ENCODE measurements at places on chromosomes 13 and 19.

GRCh38 chr13:113902481-113902880 lies 38.6 kb upstream of the GAS6 start:
- no peak for DNase-seq

DNA sequence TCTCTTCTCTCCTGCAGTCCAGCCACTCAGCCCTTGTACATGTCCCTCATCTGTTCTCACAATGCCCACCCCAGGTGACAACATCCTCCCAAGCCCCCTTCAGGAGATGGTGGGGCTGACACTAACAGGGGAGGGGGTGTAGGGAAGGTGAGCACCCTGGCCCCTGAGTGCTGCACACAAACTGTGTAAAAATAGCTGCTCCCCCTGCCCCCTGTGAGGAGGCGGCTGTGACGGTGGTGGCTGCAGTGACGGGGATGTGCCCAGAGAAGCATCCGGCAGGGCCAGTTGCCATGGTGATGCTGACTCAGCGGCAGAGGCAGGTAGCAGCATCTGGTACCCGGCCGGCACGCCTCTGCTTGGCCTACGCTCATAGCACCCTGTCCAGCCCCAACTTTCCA lies 13.0 kb upstream of the JUND start:
- DNase-seq = no peak

GRCh38 chr19:11624069-11624463 lies 26.8 kb downstream of the ZNF627 start:
- no peak for DNase-seq

DNA sequence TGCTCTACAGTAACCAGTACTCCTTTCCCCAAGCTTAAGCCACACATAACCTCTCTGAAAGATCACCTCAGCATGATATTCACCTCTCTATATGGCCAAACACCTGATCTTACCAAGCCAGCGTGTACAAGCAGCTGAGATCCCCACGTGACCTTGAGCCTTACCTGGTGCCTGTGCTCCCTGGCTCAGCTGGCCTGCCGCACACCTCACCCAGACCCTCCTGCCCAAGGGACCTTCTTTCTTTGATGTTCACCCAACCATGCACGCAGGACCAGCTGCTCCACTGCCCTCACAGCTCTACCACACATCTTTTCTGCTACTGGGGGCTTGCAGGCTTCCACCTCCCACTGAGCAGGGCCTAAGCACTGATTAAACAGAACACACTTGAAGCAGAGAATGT lies 9.0 kb downstream of the DHRS12 start:
- DNase-seq = no peak

- no peak for DNase-seq
These were observed 81.2 kb upstream of the WASF3 start for GRCh38 chr13:26476111-26476781.

- no peak for DNase-seq
These were observed 34.4 kb upstream of the ABCC4 start for GRCh38 chr13:95335667-95336066.

GRCh38 chr13:50810998-50811397 lies 32.5 kb downstream of the DLEU7 start:
- no peak for DNase-seq

GRCh38 chr13:94620286-94620896 lies 18.7 kb downstream of the GPR180 start:
- no peak for DNase-seq

- no peak for DNase-seq
These were observed 21.9 kb downstream of the KCTD12 start for GRCh38 chr13:76864259-76864658.

- no peak for DNase-seq
These were observed 155.3 kb upstream of the LSM14A start for GRCh38 chr19:34017024-34017423.

DNA sequence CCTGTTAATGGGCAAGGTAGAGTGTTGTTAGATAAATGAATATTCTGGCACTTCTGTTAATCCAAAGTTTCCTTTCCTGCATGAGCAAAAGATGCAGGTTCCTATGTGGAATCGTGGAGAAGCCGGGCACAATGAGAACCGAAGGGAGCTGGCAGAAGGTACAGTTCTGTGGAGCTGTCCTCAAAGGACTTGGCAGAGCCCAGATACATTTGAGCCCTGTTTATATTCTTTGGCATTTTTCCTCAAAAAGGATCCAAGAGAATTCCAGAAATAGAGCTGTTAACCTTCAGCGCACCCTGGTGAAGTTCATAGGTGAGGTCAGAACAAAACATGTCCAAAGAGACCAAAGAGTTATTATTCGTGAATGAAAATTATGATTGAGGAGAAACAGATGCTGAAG lies 4.0 kb upstream of the DLEU7 start:
- no peak for DNase-seq

DNA sequence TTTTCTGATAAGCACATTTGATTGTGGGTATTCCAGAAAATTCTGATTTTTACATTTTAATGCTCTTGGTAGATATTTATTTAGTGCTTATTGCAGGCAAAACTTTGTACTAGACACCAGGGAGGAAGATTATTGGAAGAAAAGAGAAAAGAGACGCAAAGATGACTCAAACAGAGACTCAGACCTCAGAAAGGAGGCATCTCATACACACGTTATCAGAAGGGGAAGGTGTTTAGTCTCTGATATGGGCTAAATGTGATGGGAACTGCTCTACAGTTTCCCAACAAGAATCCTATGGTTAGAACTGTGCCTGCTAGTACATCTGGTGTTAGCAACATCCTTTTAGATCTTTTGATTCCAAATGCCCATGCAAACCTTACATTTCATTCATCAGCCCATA lies 245.6 kb downstream of the KLF5 start:
- DNase-seq = no peak

GRCh38 chr13:108915634-108916512 lies 286.5 kb downstream of the MYO16 start:
- DNase-seq = no peak

GRCh38 chr19:46284635-46285034 lies 12.2 kb upstream of the HIF3A start:
- DNase-seq = no peak

GRCh38 chr13:93847162-93847561 lies 620.6 kb downstream of the GPC6 start:
- no peak for DNase-seq

GRCh38 chr13:101502618-101503017 lies 50.1 kb downstream of the ITGBL1 start:
- DNase-seq = no peak

DNA sequence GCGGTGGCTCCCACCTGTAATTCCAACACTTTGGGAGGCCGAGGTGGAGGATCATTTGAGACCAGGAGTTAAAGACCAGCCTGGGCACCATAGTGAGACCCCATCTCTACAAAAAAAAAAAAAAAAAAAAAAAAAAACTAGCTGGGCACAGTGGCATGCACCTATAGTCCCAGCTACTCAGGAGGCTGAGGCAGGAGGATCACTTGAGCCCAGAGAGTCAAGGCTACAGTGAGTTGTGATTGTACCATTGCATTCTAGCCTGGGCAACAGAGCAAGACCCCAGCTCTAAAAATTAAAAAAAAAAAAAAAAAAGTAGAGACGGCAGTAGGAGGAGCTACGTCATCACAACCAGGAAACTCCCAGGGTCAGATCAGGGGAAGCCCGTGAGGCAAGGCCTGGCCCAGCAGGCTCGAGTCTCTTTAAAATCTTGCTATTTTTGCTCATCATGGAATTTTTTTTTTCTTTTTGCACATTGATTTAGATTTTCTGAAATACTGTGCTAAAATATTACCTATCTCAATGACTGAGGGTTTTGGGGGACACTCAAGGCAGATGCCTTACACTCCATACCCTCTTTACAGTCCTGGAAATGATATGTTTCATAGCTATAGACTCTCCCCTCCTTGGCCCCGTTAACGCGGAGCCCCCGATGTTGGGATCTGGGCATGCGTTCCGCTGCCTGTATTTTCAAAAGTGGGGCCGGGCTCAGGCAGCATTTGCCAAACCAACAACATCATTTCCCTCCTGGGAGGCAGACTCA lies 44.4 kb upstream of the USE1 start:
- DNase-seq = no peak

GRCh38 chr19:38298821-38299680 lies 5.0 kb upstream of the C19orf33 start:
- DNase-seq = no peak

GRCh38 chr19:2984215-2984528 lies 6.8 kb downstream of the TLE6 start:
- DNase-seq = no peak

- DNase-seq = no peak
These were observed 24.1 kb downstream of the OLFM4 start for GRCh38 chr13:53052675-53053074.

GRCh38 chr19:30310602-30311263 lies 61.5 kb upstream of the ZNF536 start:
- no peak for DNase-seq

DNA sequence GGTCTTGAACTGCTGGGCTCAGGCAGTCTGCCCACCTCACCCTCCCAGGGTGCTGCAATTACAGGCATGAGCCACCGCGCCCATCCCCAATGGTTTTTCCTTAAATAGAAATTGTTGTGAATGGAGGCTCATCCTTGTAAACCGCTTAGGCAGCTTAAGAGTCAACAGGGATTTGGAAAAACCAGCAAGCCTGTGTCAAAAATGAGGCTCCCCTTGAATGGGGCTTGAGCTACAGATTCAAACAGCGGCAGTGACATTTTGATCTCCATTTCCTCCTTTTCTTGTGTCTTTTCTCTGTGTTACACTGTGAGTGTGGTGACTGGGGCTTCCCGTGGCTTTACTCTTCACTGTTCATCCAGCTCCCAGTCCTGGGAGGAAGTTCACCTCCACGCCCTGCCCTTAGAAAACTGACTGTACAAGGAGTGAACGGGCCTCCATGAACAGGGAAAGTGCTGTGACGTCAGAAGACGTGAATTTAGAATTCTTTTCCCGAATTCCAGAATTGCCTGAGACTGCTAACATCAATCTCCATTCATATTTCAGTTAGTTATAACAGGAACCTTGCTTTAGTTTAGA lies 15.3 kb upstream of the RAB8A start:
- no peak for DNase-seq

GRCh38 chr19:48480558-48481500 lies 11.7 kb downstream of the CYTH2 start:
- no peak for DNase-seq

- DNase-seq = no peak
These were observed 29.0 kb upstream of the WASF3 start for GRCh38 chr13:26528527-26528926.

- no peak for DNase-seq
These were observed 1.0 kb downstream of the GPC5 start for GRCh38 chr13:91399189-91400062.

GRCh38 chr13:111461445-111462149 lies 141.2 kb downstream of the TEX29 start:
- DNase-seq = no peak

DNA sequence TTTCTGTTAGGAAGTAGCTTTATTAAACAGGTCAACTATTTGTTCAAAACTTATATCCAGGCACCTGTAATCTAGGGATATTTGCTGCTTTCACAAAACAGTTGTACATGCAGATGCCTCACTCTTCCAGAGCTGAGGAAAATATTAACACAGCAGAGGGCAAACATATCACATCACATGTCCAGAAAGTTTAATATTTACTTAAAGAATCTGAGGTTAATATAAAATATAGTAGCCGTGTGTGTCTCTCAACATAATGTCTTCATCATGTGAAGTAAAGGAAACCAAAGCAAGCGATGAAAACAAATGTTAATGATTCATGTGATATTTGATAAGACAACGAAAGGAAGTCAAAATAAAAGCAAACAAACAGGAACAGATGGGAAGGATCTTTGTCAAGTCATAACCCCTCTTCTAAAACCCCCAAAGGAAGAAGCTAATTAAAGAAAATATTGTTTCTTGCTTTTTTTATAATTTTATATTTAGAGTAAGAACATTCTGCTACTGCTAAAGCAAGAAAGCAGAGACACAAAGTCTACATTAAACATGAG lies 418.8 kb downstream of the DACH1 start:
- DNase-seq = no peak
